ENCODE measurements at places on chromosomes 7 and 10.

DNA sequence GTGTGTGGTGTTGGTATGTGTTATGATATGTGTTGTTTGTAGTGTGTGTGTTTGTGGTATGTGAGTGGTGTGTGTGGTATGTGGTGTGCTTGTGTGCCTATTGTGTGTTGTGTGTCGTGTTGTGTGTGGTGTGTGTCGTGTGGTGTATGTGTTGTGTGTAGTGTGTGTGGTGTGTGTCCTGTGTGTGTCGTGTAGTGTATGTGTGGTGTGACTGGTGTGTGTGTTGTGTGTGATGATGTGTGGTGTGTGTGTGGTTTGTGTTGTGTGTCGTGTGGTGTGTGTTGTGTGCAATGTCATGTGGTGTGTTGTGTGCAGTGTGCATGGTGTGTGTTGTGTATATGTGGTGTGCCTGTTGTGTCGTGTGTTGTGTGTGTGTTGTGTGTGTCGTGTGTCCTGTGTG lies 144.6 kb downstream of the DNAJB6 start:
- DNase-seq = no peak

- DNase-seq = no peak
These were observed 47.3 kb downstream of the NKX6-2 start for GRCh38 chr10:132738454-132739224.

- no peak for DNase-seq
These were observed 5.7 kb upstream of the VWC2 start for GRCh38 chr7:49767719-49768118.

- DNase-seq = no peak
These were observed 737 bp downstream of the CNNM2 start for GRCh38 chr10:102918817-102919245.

- no peak for DNase-seq
These were observed 808.5 kb upstream of the CELF2 start for GRCh38 chr10:10209167-10209566.

GRCh38 chr10:80474597-80474910 lies 20.4 kb downstream of the TSPAN14 start:
- DNase-seq = no peak

DNA sequence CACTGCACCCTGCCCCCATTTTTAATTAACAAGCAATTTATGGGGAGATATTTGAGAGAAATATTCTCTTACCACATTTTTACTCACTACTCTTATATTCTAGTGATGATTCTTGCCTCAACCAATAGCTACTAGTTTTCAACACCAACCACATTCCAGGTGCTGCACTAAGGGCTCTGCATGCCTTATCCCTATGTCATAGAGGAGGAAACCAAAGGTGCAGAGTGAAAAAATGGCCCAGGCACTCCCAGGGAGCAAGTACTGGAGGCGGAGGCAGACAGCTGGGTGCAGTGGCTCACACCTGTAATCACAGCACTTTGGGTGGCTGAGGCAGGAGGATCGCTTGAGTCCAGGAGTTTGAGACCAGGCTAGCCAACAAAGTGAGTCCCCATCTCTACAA lies 35.5 kb upstream of the TPST1 start:
- no peak for DNase-seq

DNA sequence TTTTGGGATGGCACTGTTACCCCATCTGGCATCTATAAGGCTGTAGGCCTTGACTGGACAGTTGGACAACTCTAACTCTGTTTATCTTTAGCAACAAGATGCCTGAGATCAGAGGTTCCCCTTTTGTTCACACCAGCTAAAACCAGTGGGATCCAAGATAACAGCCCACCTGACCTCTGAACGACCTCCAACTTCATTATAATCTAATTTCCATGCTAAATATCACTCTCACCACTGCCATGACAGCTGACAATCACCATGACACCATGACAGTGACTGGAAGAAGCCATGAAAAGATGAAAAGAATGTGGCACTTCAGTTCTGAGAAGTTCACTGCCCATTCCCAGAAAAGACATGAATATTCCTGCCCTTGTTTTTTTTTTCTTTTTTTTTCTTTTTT lies 281.4 kb upstream of the TAC1 start:
- no peak for DNase-seq

- no peak for DNase-seq
These were observed 240.8 kb downstream of the CDK14 start for GRCh38 chr7:90836937-90837336.

GRCh38 chr10:52650873-52651272 lies 121.7 kb downstream of the MBL2 start:
- DNase-seq = no peak

GRCh38 chr7:35691827-35692307 lies 3.1 kb downstream of the HERPUD2 start:
- DNase-seq = no peak

DNA sequence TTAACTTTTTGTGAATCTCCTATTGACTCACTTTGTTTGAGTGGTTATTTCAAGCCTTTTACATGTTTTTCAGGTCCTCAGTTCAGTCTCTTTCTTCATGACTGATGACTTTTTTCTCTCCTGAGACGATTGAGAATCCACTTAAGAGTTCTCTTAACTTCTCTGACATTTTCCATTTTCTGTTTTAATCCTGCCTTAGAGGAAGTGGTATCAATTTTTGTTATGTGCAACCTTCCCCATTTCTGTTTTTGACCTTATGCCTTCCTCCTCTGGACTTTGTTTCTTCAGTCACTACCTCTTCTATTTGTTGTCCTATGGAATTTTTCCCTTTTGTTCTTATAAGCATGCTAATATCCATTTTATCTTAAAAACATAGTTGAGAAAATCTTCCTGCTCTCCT lies 2.4 kb downstream of the PSMC2 start:
- DNase-seq = no peak

GRCh38 chr7:106346678-106347217 lies 62.0 kb upstream of the NAMPT start:
- DNase-seq = no peak

DNA sequence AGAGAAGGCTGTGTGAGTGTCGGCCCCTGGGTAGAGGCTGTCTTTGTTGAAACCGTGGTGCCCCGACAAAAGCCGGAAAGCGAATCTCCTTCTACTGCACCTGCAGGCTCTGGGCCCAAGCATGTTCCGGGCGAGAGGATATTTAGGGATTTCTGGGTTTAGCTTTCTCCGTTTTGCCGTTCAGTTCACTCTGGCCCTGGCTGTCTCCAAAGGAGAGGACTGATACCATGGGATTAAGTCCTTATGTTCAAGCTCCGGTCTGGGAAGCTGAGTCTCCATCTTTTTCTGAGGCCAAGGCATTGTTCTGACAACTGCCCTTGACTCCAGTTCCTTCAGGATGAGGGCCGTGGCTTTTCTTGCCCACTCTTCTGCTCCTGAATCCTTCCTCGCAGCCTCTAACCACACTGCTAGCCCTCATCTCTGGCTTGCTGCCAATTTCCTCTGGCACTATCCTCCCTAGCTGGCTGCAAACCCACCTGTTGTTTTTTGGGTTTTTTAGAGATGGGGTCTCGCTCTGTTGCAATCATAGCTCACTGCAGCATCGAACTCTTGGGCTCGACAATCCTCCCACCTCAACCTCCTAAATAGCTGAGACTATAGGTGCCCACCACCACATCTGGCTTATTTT lies 206.8 kb downstream of the SKIDA1 start:
- DNase-seq = no peak

- DNase-seq = no peak
These were observed at the start of gene TMEM273 for GRCh38 chr10:49187950-49188761. TSS of gene TMEM273 (minus strand) at chr10:49188391. CDS start at chr10:49188336, 55 bp downstream.

DNA sequence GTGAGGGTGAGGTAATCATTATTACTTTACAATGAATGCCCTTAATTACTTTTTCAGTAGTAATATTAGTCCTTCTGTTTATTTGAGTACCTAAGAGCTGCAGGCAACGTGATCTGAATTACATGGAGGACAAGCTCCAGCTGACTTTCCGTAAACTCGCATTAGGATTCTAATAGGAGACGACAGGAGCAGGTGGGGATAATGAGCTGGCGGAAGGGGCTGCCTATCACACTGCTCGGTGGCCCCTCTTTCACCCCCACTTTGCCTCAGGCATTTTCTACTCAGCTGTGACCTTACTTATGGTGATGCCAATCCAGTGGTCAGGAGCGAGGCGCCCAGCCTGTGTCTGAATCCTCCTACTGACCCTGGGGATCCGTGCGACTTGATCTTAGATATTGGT lies at the start of gene C7orf33:
Gene C7orf33, plus strand, starts transcription at position 296 of the 400 bp plus-strand sequence. CDS start 160 bp downstream, outside the sequence.
- no peak for DNase-seq

DNA sequence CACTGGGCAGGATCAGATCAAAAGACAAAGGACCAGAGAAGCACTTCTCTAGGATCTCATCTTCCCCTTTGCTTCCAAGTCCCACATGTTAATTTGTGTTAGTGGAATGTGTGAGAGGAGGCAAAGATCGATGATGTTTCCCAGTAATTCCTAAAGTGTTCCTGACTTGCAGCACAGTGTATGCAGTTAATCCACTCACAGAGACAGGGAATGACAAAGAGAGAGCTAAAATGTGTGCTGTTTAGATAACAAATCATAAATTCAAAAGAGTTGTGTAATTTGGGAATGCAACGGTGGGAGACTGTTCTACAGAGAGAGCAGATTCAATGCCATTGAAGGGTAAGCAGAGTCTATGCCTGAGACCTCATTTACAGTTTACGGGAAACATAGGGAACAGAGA lies 132.0 kb upstream of the SVIL start:
- DNase-seq = no peak

DNA sequence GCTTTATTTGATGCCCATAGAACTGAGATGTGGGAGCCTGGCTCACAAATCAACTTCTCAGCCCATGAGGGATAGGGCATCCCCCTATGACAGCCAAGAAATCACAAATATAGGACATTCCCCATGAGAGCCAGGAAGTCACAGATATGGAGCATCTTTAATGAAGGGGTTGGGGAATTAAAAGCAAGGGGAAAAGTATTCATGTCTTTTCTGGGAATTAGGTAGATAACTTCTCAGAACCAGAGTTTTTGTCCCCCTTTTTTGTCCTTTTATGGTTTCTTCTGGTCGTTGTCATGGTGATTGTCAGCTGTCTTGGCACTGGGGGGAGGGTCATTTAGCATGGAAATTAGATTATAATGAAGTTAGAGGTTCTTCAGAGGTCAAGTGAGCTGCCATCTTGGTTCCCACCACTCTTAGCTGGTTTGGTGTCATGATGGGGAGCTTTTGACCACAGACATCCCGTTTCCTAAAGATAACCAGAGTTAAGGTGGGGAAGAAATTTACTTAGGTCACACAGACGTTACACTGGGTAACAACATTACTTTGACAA lies 56.9 kb downstream of the NOD1 start:
- no peak for DNase-seq

- no peak for DNase-seq
These were observed 41.7 kb downstream of the FAS start for GRCh38 chr10:89032141-89032891.

DNA sequence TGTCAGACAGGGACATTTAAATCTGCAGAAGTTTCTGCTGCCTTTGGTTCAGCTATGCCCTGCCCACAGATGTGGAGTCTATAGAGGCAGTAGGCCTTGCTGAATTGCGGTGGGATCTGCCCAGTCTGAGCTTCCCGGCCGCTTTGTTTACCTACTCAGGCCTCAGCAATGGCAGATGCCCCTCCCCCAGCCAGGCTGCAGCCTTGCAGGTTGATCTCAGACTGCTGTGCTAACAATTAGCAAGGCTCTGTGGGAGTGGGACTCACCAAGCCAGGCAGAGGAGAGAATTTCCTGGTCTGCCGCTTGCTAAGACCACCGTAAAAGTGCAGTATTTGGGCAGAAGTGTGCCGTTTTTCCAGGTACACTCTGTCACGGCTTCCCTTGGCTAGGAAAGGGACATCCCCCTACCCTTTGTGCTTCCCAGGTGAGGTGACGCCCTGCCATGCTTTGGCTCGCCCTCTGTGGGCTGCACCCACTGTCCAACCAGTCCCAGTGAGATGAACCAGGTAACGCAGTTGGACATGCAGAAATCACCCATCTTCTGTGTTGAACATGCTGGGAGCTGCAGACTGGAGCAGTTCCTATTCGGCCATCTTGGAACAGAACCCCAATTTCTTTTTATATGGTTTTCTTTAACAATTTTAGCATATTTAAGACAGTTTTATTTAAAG lies 28.4 kb upstream of the VWDE start:
- no peak for DNase-seq

DNA sequence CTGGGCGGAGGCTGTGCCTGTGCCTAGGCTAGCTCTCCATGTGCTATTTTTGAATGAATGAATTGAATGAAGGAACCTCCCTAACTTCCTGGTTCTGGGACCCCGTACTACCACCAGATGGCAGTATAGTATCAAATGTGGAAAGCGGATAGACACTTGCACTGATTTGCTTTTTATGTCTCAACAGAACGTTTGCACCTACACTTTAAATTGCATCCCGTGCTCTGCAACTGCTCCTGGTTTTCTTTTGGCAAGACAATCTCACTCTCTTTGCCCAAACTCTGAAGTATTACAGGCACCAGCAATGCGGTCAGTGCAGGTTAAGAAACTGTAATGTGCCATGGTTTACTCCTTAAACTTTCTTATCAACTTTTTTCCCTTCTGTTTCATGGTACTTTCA lies 6.5 kb downstream of the FZD8 start:
- no peak for DNase-seq

DNA sequence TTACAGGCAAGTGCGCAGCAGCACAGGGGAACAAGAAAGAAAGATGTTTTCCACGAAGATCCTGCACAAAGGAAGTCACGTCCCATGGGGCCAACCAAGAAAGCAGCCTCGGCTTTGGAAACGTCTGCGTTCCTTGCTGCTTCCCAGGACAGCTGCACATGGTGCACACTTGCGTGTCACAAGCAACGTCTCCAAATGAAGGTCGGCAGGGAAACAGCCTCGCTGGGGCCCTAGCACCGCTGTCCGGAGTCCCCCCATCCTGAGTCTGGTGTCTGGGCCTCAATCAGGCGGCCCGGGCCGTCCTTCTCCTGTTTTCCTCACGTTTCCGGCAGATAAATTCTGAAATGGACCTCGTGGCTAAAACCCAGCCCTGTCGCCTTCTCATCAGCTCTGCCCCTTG lies 206.2 kb downstream of the DIP2C start:
- DNase-seq = no peak

GRCh38 chr7:25087855-25088254 lies 37.2 kb downstream of the CYCS start:
- no peak for DNase-seq

- DNase-seq = no peak
These were observed 238.7 kb downstream of the SEC23IP start for GRCh38 chr10:120131183-120131582.

DNA sequence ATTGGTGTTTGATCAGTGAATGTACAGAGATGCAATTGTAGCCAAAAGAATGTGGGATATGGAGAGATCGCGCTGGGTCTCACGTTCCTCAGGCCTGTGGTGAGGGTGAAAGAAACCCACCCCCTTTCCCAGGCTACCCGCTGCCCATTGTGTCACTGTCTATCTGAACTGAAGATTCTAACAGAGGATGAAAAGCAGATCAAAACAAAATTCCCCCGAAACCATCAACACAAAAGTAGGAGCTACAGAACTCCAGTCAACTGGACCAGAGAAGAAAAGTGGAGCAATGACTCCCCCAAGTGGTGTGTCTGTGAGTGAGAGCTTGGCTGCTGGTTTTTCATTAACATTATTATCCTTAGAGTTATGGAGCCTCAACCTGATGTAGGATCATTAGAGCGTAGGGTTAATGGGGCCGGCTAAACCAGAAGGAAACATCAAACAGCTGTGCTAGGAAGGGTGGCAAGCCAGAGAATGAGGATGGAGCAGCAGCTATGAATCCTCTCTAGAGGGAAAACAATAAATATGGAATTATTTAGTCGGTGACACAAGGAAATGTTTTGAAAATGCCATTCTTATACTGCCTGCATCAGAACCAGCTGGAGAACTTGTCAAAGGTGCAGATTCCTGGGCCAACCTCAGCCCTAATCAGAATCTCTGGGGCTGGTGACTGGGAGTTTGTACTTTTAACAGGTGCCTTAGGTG lies 38.3 kb downstream of the AKR1B1 start:
- DNase-seq = no peak

All from cortex of kidney (tissue), 1 donor.